ENCODE measurements at places on chromosomes 3 and 15.

GRCh38 chr3:31166249-31166885 is 271.9 kb upstream of the GADL1 start:
- DNase-seq = no peak

- DNase-seq = no peak
Measured at GRCh38 chr15:81642451-81642990, 268.5 kb upstream of the TMC3 start.

- no peak for DNase-seq
Measured at GRCh38 chr3:12996181-12996506, 77.1 kb downstream of the IQSEC1 start.

DNA sequence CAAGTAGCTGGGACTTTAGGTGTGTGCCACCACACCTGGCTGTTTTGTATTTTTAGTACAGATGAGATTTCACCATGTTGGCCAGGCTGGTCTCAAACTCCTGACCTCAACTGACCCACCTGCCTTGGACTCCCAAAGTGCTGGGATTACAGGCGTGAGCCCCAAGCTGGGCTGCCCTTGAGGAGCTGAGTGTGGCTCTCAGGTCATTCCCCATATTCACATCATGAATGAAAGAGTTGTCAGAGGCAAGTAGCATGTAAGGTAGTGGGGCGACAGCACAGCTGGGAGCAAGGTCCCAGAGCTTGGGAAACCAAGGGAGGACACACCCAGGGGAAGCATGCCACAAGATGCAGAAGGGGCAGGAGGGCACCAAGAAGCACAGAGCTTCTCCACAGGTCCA is 4.9 kb downstream of the CCDC71 start:
- DNase-seq = no peak

GRCh38 chr15:100733101-100733842 is 130.9 kb downstream of the ASB7 start:
- no peak for DNase-seq

GRCh38 chr15:33675246-33675645 is 293.1 kb upstream of the CHRM5 start:
- no peak for DNase-seq

DNA sequence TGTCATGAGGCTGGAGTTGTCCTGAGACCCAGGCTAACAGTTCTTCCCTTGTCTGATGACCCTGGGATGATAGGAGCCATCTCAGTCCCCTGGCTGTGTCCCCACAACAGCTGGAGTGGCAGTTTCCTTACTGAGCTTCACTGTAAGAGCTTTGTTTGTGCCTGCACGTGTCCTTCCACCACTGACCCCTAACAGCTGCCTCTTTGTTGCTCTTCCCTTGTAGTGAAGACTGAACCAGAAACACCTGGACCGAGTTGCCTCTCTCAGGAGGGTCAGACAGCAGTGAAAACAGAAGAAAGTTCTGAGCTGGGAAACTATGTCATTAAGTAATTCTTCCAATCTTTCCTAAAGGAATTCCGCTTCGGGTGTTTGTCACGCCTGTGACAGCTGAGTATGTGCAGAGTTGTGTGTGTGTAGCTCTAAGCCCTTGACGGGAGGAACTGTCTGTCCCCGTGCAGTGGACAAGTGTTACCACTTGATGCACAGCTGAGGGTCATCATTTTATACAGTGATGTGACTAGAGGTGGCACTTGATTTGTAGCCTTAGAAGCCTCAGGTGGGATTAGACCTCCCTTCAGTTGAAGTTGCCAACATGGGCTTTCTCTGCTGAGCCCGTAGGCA is 25.0 kb downstream of the MAP6D1 start:
- DNase-seq = no peak

DNA sequence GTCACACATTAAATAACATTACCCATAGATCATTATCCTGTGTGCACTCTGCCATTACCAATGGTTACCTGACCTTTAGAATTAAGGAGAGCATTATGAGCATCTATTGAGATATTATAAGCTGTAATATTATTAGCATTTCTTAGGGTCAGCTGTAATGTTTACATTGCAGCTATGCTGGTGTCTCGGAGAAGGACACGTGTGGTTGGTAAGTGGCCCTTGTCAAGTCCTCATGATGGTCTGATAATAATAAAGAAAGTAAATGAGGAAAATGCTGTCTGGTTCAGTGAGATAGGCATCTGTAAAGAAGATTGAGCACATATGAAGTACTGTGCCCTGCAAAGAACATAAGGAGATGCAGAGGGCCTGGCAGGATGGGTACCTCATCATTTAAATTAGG is 71.7 kb upstream of the ARL6 start:
- no peak for DNase-seq

DNA sequence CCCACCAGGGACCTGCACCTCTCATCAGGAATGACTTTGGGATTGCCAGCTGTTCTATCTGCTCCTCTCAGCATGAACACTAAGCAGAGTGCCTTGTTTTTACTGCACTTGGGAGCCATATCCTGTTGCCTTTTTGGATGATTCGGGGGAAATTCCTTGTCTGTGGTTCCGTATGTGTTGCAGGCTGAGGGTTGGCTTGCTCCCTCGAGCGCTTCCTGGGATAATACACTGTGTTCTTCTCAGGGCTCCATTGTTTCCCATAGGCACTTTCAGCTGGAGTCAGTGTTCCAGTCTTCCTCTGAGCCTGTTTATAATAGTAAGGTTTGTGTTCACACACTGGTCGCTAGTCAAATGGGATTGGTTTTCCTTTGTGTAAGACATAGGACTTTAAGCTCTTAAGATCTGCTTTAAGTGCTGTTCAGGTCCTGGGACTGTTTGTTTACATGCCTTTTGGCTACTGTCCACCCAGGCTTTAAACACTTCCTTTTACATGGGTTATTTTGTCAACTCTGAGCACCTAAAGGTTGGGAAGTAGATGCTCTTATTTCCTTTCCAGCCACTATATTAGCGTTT is 23.4 kb downstream of the BOC start:
- DNase-seq = no peak

- no peak for DNase-seq
Measured at GRCh38 chr3:115187149-115187757, 40.2 kb upstream of the ZBTB20 start.

DNA sequence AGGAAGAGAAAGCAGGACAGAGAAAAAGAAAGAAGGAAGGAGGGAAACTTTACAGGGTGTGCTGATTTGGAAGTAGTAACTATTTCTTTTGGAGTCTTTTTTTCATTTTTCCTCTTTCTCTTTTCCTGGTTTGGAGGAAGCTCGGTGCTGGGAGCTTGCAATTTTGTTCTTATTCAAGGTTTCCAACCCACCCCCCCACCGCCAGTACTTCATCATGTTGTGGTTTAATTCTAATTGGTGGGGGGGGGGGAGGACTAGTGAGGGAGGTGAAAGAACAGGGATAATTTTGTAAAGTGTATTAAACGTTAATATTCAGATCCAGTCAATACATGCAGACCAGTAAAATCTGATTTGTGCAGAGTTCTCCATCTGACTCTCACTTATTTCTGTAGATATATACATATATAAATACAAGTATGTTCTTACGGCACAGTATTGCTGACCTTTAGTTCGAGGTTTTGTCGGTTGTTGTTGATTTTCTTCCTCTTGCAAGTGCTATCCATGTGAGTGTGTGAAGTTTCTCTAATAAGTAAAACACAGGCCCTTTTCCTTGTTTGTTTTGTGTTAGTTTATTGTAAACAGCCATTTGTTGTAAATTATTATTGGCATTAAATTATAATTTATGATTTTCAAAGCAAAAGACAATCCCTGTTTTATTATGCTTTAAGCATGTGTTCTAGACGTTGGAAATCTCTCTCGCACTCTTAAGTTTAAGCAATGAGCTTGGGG is 9.3 kb downstream of the NR2F2 start:
- no peak for DNase-seq

- DNase-seq = no peak
Measured at GRCh38 chr15:59885832-59886231, 118.3 kb upstream of the FOXB1 start.

- DNase-seq = no peak
Measured at GRCh38 chr3:40185029-40185695, 124.3 kb upstream of the EIF1B start.

- DNase-seq = no peak
Measured at GRCh38 chr3:34141841-34142337, 343.5 kb downstream of the PDCD6IP start.

- DNase-seq = no peak
Measured at GRCh38 chr3:69628951-69629350, 110.3 kb upstream of the MITF start.

DNA sequence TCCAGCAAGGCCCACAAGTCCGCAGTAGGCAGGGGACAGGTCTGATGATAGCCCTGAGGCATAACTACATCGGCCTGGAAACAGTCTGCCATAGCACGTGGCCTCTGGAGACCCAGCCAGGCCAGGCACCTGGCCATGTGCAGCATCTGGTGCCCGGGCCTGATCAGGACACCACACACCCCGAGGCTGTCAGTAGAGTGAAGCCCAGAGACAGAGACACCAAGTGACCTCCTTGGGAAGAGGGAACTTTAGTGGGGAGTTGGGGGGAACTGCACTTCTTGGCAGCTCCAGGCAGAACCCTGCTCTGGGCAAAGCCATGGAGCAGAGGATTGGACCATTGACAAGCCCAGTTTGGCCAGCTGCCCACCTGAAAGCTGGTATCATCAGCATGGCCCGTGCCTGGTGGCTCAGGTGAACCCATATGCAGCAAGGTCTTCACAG is 1.2 kb downstream of the SHISA5 start:
- no peak for DNase-seq

- DNase-seq = no peak
Measured at GRCh38 chr15:88326924-88327323, 70.4 kb upstream of the NTRK3 start.

- no peak for DNase-seq
Measured at GRCh38 chr15:58627701-58628100, 121.8 kb downstream of the ADAM10 start.

- DNase-seq = peak; percentile 40
Measured at GRCh38 chr3:9727041-9727595, 4.4 kb upstream of the BRPF1 start.

DNA sequence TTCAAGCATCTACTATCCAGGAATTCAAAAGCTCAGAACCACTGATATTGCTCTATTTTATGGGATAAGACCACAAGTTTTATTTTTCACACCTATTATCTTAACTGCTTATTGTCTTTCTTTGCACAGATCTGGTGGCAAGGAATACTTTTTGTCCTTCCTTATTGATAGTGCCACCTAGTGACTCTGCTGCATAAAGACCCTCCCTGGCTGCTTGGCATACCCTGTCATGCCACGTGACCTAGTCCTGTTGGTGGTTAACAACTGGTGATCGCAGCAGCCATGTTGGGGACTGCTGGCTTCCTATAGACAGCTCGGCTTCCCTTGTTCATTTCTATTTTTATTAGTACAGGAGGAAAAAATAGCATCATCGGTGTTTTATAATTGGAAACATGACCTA is 236.3 kb downstream of the MEX3B start:
- DNase-seq = no peak

DNA sequence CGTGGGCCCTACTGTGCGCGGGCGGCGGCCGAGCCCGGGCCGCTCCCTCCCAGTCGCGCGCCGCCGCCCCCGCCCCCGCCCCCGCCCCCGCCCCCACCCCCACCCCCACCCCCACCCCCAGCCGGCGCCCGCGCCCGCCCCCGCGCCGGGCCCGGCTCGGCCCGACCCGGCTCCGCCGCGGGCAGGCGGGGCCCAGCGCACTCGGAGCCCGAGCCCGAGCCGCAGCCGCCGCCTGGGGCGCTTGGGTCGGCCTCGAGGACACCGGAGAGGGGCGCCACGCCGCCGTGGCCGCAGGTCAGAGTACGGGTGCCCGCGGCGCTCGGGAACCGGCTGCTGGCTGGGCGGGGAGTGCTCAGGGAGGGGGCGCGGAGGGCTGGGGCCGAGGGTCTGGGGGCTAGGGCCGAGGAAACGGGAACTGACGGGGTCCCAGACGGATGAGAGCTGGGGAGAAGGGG is 1.1 kb upstream of the PPARG start:
- no peak for DNase-seq
